ENCODE measurements at places on chromosomes 12 and 14.

DNA sequence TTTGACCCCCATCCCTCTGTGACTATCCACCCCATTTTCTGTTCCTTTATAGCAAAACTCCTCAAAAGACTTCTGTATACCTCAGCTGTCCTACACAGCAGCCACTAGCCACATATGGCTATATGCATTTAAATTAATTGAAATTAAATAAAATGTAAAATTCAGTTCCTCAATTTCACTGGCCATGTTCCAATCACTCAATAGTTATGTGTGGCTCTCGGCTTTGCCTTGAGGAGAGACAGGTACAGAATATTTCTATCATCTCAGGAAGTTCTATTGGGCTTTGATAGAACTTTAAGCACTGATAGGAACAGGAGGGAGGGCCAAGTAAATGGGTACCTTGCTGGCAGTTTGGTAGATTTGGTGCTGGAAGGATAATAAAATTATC, 280.3 kb upstream of the AMIGO2 start:
- DNase-seq, result no peak

DNA sequence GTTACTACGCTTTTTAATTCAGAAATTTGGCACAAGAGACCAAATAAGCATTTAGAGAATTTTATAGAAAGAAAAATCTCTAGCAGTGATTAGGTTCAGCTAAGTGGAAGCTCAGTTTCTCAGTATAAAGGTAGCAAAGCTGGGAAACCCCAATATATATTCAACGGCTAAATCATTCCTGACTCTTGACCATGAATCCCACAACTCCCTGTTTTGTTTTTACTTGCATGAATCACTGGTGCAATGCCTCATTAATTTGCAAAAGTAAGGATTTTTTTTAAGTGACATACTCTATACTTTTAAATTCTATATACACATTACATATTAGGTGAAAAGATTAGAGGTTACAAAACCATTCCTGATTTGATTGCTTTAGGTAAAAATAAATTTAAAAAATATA, 74.3 kb upstream of the PLEKHG7 start:
- no peak for DNase-seq

DNA sequence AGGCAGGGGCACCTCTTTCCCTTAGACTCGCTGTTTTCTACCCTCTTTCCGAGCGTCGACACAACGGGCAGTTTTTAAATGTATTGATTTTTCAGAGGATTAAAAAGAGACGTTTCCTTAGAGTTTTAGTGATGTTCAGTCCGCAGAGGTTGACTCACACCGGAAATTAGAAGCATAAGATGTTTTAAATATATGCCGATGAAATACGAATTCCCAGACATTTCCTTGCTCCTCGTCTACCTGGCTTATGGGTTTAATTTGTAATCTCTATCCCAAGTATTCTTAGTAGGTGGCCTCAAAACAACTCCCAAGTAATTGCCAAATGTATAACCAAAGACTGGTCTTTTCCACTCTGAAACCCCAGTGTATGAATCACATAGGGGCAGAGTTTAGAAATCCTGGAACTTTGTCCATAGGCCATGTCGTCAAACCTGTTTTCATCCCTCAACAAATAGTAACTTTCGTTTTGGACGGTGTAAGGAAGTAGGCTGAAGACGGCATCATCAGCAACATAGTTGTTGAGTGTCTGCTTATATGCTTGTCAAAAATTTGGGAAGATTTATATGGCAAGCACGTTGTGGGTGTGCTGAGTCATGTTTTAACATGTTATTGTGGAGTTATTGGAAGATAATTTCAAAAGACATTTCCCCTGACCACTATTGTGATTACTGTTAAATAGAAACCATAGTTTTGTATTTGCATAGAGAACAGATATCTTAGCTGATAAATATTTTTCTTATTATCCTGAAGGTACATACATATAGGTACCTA, 824 bp downstream of the TBK1 start:
- no peak for DNase-seq

- DNase-seq, result no peak
Observed at GRCh38 chr12:47805417-47805816, 14.3 kb downstream of the HDAC7 start.

DNA sequence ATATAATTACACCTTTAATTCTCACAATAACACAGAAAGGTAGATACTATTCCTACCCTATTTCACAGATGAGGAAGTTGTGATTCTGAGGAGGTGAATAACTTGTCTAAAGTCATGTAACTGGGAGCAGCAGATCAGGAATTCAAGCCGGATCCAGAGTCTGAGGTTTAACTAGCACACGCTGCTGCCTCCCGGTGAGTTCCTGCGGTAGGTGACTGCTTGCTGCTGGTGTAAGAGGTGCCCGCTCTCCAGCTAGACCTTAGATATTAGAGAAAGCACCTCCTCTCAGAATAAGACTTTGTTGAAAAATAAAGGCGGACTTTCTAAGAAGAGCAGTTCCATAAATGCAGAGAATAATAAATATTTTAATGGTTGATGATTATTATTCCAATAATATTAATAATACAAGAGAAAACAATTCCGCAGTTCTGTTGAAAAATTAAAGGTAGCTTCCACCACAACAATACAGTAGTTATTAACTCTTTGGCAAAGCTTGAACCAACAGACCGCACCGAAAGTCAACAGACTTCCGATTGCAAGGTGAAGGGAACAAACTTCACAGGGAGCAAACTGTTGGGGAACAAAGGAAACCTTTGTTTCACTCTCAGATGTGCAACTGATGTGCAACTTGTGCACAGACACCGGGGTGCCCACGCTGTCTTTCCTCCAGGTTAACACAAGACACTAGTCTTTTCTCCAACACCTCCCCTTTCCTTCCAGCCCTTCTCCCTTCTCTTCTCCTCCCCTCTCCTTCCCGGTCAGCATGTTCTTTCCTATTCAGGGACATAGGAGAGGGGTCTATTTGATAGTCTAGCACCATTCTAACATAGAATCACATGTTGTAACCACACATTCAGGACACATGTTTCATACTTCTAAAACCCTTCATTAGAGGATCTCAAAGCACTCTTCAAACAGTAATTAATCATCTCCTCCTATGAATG, 73.2 kb upstream of the EGLN3 start:
- DNase-seq, result no peak

DNA sequence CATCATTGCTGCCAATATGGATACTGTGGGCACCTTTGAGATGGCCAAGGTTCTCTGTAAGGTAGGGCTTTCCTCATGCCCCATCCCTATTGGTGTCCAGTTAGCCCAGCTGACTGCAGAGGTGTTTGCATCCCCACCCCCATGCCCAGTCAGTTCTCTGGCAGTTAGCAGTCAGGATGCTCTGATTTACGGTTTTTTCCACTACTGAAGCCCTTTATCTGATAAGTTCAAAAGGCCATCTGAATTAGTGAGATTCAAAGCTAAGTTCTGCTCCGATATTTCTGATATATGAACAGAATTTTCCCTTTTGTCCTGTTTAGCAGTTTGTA, 773 bp downstream of the GMPR2 start:
- no peak for DNase-seq

DNA sequence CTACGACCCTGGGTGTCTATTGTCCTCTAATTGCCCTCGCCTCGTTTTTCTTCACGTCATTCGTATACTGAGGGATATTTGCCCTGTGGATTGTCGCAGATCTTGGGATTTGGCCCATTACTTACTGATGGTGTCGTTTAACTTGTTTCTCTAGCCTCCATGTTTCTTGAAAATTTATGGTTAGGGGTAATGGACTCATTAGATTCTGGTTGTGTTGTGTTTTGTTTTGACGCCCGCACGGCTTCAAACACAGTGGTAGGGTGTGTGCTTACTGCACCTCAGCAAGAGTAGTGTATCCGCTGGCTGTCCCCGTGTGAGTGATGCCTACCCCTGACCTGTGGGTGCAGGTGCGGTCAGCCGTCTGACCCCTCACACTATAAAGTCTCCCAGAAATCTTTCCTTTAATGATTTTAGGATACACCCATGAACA, 874 bp upstream of the RNU6-8 start:
- DNase-seq, result peak; percentile 54

GRCh38 chr14:95733212-95733611, 19.3 kb upstream of the TCL1A start:
- DNase-seq, result no peak

DNA sequence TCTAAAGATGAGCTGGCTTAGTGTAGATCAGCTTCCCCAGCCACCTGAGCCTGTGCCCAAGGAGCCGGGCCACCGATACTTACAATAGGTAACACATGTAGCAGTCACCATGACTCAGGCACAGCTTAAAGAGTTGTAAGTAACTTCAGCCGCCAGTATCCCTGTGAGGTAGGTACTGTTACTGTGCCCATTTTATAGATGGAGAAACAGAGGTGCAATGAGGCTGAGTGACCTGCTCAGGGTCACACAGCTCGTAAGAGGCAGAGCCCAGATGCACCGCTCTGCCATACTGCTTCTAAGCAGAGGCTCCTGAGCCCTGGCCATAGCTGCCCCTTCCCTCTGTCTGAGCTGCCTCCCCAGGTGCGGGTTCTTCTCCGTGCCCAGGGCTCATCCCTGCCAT, 58.5 kb downstream of the IQSEC3 start:
- no peak for DNase-seq

- peak; percentile 81 for DNase-seq
Observed at GRCh38 chr14:49461529-49462401, 124.4 kb downstream of the RPS29 start.

DNA sequence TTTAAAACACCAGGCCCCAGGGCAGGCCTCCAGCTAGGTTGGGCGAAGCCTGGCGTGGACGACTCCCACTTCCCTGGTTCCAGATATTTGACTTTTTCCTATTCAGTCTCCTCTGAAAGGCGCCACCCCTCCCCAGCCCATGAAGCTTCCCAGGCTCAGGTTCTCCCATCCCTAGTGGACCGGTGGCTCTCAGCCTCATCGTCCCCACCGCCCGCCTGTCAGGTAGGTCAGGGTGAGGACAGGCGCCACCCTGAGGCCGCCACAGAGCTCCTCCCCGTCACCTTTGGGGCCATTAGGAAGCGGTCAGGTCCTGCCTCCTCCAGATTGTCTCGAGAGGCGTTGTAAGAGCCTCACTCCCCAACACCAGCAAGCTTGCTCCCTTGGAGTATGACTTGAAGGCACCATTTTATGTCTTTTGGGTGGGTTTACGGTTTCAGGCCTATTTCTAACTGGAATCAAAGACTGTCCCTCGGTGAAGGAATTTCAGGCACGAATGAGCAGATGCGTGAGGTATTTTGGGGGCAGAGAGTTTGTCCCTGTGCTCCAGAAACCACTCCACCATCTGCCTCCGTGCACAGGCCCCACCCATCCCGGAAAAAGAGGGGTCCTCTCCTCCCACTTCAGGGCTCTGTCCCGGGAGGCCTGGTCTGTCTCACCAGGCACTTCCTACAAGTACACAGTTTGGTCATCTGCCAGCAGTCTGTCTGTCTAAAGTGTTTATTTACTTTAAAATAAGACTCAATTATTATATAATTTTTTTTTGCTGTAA, 55.6 kb downstream of the TSPAN9 start:
- no peak for DNase-seq

DNA sequence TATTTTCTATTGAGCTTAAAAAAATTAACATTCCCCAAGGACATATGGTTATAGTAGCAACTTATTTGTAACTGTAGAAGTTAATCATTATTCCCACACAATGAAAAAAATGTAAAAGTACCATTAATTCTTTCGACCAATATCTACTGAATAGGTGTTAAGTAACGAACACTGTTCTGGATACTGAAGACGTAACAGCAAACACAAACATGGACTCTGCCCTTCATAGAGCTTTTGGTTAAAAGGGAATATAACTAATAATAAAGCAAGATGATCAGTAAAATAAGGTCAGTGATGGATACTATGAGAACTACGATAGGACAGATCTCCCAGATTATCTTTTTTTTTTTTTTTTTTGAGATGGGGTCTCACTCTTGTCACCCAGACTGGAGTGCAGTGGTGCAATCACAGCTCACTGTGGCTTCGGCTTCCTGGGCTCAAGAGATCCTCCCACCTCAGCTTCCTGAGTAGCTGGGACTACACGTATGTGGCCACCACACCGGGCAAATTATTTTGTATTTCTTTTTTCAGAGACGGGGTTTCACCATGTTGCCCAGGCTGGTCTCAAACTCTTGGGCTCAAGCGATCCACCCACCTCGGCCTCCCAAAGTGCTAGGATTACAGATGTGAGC, 93.9 kb downstream of the PAWR start:
- no peak for DNase-seq

- DNase-seq, result no peak
Observed at GRCh38 chr14:34983148-34983760, 462 bp downstream of the SRP54 start.

DNA sequence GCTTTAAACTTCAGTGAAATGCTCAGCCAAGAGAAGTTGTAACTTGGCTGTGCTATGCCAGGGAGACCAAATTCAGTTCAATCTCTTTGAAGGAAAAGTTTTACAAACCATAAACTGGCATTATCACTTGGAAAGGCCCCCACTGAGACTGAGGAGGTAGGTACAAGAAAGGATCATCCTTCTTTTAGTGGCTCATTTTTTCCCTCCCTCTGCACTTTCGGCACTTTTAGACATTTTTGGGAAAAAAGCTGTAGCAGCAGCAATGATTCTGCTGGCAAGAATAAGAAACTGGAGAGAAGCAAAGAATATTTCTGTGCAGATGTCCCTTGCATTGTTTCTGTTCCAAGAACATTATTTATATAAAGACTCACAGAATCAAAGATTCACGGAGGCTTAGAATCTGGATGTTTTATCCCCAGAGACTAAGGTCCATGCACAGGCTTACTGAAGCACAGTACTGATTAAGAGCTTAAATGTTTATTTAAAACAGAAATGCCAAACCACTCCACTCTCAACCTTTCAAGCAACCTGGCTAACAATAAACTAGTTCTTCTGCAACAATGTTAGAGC, 12.3 kb downstream of the ZC2HC1C start:
- no peak for DNase-seq

DNA sequence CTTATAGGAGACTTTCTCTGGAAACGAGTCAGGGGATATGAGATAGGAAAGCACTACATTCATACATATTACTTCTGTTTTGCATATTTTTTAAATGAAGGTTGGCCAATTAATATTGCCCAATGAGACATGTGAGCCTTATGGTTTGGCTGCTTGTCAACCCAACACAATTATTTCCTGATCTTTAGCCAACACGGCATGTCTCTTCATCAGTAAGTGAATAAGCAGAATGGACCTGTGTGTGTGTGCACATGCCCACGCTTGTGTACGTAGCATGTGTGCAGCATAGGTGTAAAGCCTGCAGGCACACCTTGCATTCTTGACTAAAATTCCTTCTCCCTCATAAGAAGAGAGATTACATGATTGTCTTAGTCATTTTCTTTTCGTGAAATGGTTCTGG, 88.3 kb downstream of the STON2 start:
- DNase-seq, result no peak

GRCh38 chr14:100618763-100619320, 31.6 kb upstream of the BEGAIN start:
- no peak for DNase-seq

DNA sequence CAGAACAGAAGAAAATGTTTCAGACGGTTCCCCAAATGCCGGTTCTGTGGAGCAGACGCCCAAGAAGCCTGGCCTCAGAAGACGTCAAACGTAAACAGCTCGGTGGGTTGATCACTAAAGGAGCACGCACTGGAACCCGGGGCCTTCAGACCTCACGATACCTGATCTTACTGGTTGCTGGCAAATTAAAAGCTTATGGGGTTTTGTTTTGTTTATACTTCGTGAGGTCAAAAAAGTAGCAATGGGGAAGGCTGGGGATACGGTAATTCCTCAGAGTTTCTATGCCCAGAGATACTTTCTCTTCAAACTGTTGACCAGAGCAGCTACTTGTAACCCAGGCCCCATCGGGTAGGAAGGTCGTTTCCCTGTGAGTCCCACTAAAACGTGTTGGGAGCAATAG, 1.7 kb downstream of the CDKN1B start:
- no peak for DNase-seq

Measured in testis (tissue), 5 donors.